ENCODE measurements at places on chromosomes 4 and X. TPM values are rescaled to one million over a fixed set of nuclear protein-coding genes. Genes with fewer than 3 reads are reported as not detected.

Gene EFHC2
- 5.2 TPM for total RNA-seq

DNA sequence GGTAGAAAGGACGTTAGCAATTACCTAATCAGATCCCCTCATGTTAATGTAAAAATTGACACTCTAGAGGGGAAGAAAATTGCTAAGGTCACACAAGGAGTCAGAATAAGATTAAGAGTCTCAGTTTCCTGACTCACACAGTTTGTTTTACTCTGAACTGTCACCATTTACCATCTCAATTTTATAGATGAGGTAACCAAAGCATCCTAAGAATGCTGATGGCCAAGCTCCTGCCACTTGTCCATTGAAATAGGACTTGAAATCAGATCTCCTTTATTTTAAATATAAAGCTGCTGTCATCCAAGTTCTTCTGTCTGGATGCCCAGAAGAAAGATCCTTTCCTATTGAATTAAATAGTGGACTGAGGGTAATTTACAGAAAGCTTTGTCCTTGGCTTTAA, 114.8 kb upstream of the VAMP7 start:
- DNase-seq, result no peak

Gene NCAPG
- 0.20 TPM for total RNA-seq

- DNase-seq, result no peak
Observed at GRCh38 chrX:39012621-39013111, 211.4 kb downstream of the MID1IP1 start.

Gene ITM2A
- 88.5 TPM for total RNA-seq

GRCh38 chr4:128946916-128947315, 137.4 kb downstream of the JADE1 start:
- DNase-seq, result no peak

Gene TCEAL6
- not detected for total RNA-seq

GRCh38 chr4:174672276-174672675, 150.0 kb upstream of the HPGD start:
- no peak for DNase-seq

DNA sequence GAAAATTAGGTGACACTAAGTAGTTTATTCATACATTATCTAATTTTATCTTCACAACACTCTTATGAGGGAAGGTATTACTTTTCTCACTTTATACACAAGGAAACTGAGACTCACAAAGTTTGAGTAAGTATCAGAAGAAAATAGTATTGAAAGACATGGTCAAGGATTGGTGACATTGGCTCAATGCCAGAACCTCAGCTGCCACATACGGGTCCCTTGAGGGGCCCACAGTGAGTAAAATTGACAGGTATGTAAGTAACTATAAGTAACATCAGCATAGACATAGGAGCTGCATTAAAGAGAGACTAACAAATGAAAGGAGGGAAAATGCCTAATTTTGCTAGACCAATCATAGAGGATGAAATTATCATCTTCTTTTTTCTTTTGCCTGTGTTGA, 134.1 kb downstream of the COX18 start:
- DNase-seq, result no peak

Gene DSPP
- not detected for total RNA-seq

DNA sequence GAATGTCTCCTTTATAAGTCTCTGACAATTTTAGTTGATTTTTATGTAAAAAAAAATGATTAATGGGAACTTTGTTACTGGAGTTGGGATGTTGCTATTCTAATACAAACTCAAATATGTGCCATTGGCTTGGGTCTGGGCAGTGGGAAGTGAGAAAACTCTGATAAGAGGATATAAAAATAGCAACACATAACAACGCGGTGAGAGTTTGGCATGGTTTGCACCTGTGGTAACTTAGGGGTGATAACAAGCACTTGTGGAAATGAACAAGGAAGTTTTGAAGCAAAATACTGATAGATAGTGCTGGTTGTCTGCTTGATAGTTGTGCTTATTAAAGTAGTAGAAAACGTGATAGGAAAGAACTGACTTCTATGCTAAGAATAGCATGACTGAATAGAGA, 743.3 kb upstream of the AGA start:
- DNase-seq, result no peak

DNA sequence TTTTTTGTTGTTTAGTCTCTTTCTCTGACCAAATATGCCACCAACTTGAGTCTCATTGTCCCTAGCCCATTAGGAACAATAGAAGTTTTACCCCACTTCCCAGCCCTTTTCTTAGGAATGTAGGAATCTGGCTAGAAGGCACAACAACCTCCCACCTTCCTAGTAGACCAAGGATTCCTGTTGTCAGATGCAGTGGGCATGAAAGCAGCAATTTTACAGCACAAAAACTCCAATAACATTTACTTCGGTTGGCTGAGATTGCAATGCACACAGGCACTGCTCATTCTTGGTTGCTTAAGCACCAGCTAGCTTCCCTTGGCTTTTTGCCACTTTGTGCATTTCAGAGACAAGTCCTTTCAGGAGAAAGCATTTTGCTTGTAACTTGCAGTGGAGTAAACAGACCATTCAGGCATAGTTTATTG, 312.8 kb downstream of the TENM3 start:
- DNase-seq, result no peak

DNA sequence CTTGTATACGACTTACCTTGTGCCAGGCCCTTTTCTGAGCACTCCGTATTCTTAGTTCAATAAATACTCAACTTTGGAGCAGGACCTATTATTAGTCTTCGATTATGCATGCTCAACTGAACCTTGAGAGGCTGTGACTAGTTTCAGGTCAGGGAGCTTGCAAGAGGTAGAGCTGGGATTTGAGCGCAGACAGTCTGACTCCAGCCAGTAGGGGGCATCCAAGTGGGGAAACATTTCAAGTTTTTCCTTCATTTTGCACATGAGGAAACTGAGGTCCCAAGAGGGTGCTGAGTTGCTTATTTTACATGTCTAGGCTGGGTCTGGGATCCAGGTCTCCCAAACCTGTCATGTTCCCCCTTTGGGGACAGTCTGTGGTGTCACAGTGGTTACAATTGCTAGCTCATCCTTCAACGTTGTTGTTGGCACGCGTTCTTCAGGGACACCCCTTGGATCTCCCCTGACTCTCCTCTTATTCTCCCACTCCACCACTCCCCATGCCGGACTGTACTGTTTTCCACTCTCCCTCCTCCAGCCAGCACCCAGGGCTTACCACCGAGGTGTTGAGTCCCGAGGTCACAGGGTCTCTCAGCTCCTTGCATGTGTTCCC, 6.7 kb upstream of the PRICKLE3 start:
- no peak for DNase-seq

DNA sequence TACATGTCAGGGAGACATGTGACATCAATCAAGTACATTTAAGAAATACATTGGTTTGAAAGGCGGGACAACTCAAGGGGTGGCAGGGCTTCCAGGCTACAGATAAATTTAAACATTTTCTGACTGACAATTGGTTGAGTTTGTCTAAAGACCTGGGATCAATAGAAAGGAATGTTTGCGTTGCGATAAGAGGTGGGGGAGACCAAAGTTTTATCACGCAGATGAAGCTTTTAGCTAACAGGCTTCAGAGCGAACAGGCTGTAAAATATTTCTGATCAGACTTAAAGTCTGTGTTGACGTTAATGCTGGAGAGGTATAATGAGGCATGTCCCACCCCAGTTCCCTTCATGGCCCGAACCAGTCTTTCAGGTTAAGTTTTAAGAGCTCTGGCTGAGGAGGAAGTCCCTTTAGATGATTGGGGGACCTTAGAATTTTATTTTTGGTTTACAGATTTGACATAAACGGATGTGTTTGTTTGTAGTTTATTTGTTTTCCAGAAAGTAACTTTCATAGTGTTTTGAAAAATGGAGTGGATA, 346.7 kb upstream of the RASGEF1B start:
- no peak for DNase-seq
